ENCODE measurements at places on chromosomes 12 and 14.

GRCh38 chr14:91363776-91364523, 53.7 kb downstream of the CCDC88C start:
- no peak for DNase-seq

DNA sequence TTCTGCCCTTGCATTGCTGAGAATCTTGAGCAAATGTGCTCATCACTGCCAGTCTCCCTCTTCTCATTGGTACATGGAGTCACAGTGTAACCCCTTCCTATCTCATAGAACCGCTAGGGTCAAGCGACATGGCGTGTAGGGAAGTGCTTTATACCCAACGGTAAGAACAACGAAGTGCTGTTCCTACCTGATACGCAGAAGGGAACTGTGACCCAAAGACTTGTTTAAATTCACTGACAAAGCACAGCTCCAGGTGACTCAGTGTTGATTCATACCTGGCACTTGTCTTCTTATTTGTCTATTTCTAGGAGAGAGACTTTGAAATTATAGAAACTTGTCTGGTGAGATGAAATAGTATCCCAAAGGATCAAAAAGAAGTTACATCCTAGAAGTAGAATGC, 53.7 kb downstream of the FBXL14 start:
- peak; percentile 54 for DNase-seq

DNA sequence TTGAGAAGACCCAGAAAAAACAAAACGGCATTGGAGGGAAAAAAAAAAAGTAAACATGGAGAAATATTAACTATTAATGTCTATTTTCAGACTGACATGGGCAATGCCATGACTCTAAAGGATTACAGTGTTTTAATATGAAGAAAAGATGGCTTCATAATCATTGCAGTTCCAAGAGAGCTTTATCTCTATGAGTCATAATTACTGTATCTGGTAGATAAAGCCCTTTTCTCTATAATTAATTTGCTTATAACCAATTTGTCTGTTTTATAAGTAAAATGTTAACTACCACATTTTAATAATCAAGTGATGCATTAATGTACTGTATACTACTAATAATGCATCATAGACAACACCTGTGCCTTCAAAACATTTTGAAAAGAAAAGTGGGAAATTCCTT, 59.7 kb downstream of the CLIP1 start:
- no peak for DNase-seq

DNA sequence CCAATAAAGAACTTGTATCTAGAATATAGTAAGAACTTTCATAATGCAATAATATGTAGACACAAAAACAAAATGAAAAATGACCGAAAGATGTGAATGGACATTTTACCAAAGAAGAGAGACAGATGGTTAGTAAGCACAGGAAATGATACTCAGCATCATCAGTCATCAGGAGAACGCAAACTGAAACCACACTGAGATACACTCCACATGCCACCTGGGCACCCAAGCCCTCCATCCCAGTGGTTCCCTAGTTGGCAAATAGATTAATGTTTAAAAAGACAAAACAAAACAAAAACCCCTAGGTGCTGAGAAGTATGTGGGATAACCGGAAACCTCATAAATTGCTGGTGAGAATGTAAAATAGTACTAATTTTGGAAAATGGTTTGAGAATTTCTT, 26.8 kb upstream of the VPS33A start:
- no peak for DNase-seq

DNA sequence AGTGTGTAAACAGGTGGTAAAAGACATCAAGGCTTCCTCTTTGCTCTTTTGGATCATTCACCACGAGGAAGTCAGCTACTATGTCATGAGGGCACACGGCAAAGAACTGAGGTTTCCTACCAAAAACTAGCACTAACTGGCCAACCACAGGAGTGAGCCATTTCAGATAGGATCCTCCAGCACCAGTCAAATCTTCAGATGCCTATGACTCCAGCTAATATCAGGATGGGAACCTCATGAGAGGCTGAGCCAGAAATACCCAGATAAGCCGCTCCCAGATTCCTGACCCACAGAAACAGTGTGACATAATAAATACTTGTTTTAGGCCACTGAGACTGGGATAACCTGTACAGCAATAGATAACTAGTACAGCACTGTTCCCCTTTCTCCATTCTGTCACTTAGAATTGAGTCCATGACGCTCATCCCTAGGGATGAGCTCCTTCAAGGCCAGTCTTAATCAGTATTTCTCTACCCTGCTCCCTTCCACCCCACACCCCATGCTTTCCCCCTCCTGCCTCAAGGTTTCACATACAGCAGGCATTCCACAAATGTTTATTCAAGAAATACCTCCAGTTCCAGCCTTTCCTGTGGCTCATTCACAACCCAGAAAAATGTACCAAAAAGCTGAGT, 68.4 kb downstream of the PPM1H start:
- DNase-seq, result peak; percentile 33

GRCh38 chr12:68048648-68049297, 59.5 kb downstream of the IFNG-AS1 start:
- no peak for DNase-seq

DNA sequence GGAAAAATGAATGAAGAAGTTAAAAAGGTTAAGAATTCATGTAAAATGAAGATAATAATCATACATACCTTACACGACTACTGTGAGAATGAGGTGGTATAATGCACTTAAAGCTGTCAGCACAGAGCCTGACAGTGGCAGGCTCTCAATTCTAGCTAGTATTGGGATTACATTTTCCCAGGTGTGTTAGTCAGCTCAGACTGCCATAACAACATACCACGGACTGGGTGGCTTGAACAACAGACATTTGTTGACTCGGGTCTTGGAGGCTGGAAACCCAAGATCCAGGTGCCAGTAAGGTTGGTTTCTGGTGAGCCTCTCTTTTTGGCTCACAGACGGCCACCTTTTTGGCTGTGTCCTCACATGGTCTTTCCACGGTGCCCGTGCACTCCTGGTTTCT, 167.8 kb downstream of the CHST11 start:
- no peak for DNase-seq

DNA sequence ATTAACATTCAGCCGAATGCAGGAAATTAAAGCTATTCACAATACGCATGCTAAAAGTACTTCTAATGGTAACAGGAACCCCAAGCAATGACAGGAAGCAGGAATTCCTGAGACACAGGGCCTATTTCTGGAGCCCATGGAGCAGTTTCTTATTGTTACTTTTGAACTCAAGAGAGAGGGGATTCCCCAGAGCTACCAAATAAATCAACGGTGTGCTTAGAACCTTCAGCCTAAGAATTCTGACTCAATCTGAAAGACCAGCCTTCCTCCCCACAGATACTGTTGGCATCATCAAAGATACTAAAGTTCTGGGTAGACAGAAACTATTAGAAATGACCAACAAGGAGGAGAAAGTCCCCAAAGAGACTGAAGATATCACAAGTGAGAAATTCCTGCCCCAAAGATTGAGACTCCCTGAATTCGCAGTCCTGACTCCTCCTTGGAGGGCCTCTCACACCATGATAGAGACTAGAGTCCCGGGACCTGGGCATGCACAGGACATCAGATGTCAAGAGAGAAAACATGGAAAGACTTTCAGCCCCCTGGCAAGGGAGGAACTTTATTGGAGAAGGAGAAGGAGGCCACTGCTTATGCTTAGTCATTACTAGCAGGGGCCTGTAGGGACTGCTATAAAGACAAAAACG, 32.7 kb downstream of the RTRAF start:
- DNase-seq, result no peak

GRCh38 chr14:50301914-50302313, 10.1 kb downstream of the L2HGDH start:
- DNase-seq, result peak; percentile 8

GRCh38 chr12:102061096-102061559, 663 bp downstream of the WASHC3 start:
- peak; percentile 14 for DNase-seq

DNA sequence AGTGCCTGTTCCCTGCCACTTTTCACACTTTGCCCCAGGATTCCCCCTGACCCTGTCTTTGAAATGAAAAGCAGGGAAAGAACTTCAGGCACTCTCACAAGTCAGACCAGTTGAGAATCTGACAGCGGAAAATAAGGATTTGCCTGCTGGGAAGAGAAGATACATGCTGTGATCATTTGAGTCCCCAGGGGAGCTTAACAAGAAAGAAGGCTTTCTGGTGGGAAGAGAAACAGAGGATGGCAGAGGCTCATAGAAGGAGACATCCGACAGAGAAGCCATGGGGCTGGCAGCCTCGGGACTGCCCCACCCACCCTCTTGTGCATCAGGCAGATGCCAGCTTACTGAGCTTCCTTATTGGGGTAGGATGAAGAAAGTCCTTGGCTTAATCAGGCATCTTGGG, 11.9 kb downstream of the TTC9 start:
- DNase-seq, result no peak
